ENCODE measurements at places on chromosomes 7 and 10.

- DNase-seq = no peak
Observed at GRCh38 chr7:151759591-151760042, 117.3 kb downstream of the PRKAG2 start.

- no peak for DNase-seq
Observed at GRCh38 chr7:39567294-39567693, 1.1 kb downstream of the YAE1 start.

DNA sequence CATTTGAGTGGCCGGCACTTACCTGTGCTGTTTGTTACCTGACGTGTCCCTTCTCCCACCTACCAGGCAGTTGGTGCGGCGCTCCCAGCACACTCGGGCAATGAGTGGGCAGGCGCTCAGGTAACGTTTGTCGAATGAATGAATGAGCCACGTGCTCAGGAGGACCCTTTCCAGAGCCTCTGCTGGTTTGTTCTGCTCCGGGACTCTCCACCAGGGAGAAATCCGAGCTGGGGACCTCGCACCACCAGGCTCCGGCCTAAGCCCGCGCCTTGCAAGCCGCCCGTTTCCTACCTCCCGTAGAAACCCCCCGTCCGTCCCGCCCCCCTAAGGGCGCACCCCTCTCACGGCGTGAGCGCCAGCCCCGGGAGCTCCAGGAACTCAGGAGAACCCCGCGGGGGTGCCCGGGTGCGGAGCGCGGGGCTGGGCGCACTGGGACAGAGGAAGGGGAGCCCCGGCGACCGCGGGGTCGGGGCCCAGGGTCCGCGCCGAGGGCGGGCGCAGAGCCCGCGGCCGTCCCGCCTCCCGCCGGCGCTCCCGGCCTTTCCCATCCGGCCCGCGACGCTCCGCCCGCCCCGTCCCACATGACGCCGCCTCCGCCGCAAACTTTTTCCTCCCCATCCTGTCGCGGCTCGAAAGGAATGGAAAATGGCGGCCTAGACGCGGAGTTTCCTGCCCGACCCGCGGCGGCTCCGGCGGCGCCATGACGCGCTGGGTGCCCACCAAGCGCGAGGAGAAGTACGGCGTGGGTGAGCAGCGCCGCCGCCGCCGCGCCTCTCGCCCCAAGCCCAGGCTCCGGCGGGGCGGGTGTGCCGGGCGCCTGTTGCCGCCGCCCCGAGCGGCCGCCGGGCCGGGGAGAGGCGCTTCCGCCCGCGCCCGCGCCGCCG lies at the start of gene DOCK1:
Gene DOCK1, plus strand, starts transcription at position 611 of the 884 bp plus-strand sequence. Its CDS starts 90 bp downstream, at position 701.
- no peak for DNase-seq

DNA sequence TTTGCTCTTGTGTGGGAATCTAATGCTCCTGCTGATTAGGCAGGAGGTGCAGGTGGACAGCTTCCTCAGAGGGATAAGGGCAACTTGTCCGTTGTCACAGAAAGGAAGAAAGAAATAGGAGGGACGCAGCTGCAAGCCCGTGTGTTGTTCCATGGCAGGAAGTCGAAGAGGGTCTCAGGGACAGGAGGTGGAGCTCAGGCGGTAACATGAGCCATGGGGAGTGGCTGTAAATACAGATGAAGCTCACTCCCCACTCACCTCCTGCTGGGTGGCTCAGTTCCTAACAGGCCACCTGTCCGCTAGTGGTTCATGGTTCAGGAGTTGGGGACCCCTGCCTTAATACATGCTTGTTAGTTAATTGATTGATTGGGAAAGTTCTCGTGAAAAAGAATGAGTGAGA lies 101.7 kb upstream of the SFMBT2 start:
- no peak for DNase-seq

DNA sequence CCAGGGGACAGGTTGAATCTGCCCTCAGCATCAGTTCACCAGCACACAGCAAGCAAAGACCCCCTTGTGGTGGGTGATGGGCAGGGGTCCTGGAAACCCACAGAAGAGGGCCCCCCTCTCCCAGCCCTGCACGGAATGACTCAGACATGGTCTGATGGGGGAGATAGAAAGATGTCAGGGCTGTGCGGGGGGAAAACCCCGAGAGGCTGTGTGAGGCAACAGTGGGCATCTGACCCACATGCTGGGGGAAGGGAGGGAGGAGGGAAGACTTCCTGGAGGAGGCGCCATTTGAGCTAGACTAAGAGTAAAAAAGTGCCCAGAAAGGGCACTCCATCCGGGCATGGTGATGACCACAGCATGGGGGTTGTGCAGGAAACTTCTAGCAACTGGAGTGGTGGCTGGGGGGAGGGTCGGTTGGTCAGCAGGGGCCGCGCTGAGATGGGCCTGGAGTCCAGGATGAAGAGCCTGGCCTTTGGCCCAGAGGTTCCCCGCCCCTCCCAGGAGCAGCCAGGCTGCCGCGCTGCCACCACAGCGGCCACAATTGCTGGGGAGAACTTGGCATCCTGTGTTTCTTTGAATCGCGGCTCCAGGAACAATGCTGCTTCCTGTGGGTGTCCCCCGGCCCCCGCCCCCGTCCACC lies 2.5 kb downstream of the LFNG start:
- no peak for DNase-seq

- no peak for DNase-seq
Observed at GRCh38 chr7:82443036-82443546, 486 bp downstream of the CACNA2D1 start.

- no peak for DNase-seq
Observed at GRCh38 chr7:109003742-109004141, 434.1 kb downstream of the DNAJB9 start.

DNA sequence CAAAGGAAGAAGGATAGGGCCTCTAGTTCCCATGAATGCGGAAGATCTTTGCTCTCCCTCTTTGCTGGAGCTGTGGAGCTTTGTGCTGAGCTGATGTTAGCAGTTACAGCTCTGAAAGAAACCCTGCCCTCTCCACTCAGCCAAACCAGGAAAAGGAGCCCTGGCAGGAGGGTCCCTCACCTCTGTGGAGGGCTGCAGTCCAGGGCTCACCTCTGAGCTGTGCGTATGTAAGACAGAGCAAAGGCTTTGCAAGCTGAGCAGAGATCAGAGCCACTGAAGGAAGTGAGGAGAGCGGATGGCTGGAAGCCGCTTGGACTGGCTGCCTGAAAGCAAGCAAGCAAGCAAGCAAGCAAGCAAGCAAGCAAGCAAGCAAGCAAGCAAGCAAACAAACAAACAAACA lies 84.7 kb downstream of the RAMP3 start:
- DNase-seq = no peak

DNA sequence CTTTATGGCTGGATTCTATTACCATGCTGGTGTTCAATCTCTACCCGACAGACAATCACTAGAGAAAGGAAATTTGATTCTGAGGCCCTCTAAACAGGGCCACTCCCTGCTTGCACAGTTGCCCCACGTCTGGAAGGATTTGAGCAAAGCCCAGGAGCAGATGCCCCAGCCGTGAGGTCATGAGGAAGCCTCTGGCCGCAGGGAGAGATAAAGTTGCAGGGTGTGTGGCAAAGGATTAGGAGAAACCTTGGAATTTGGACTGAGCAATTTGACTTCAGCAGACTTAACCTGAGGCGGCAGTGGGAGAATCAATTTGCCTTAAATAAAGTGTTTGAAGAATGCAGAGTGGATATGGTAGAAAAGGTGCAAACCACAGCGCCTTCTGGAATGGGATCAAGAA lies 40.2 kb upstream of the KLF6 start:
- no peak for DNase-seq

DNA sequence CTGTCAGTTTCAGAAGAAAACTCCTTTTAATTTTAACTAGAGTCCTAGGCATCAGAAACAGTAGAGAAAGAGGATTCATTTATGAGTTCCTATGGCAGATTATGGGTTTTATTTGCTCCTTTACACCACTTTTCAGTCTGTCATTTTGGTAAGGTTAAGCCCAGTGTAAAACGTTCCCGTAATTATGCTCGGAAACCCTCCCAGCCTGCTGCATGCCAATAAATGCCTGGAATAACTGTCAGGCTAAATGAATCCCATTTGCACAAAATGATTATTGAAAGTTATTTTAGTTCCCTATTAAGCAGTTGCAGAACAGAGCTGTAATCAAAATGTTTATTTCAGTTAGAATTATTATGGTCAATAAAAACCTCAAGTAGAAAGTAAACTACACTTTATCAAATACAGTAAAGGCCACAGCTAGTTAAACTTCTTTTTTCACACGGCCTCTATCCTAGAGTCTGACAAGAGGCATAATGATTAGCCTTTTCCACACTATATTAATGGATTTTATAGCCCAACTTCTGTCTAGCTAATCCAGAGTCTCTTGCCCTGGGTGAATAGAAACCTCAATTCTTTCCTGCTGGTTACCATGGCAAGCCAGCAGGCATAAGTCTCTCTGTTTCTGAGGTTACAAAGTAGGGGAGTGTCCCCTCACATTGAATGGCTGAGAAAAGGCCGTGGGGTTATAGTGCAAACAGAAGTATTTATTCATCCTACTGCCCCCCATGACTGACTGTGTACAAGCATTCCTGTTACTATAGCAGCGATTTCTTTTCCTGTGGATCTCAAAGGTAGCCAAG lies 80.8 kb upstream of the NPVF start:
- no peak for DNase-seq

- no peak for DNase-seq
Observed at GRCh38 chr7:34652809-34653208, 5.2 kb upstream of the NPSR1 start.

DNA sequence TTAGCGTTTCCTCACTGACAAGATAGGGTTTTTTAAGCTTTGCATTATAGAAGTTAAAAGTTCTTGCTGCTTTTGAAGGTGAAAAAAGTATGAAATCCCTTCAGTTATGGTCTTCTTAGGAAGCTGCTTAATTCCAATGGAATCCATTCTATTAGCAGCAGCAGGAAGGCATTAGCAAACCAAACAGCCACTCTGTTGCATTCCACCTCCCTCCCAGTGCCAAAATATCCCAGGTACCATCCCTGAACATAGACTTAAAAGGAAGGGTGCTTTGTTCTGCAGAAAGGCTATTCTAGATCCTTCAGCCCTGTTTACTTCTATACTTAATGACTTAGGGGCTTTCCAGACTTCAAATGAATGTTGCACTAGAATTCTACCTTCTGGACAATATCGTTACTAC lies 23.8 kb downstream of the ENO4 start:
- no peak for DNase-seq

- no peak for DNase-seq
Observed at GRCh38 chr10:127370601-127371000, 174.2 kb upstream of the INSYN2A start.

DNA sequence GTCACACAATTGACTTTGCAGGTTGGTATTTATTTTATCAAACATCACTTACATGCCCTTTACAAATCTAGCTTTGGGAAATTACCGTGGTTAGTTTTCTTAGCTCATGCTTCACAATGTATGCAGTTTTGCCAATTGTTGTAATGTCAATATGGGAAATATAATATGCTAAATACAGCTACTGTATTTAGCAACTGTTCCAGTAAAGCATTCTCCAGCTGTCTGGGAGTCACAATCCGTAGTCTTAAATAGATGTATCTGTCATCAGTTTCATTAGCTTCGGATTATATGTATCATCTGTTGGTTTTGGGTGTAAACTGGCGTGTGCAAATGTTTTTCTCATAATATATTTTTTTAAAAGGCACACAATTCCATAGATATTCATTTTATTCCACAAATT lies 19.4 kb upstream of the AHR start:
- no peak for DNase-seq

DNA sequence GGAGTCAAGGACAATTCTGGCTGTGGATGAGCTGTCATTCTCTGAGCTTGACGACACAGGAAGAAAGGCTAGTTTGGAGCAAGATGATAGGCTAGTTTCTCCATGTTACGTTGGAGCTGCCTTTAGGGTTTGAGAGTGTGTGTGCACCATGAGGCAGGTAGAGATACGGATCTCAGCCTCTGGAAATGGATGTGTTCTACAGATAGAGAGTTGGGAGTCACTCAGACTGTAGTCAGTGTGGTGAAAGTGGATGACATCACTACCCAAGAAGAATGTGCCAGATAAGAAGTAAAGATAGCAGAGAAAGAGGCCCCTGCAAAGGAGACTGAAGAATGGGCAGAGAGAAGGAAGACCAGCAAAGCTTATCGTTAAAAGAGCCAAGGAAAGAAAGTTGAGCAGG lies 42.4 kb downstream of the PNLIPRP3 start:
- DNase-seq = no peak

- DNase-seq = no peak
Observed at GRCh38 chr7:80093349-80093748, 41.3 kb upstream of the GNAI1 start.

DNA sequence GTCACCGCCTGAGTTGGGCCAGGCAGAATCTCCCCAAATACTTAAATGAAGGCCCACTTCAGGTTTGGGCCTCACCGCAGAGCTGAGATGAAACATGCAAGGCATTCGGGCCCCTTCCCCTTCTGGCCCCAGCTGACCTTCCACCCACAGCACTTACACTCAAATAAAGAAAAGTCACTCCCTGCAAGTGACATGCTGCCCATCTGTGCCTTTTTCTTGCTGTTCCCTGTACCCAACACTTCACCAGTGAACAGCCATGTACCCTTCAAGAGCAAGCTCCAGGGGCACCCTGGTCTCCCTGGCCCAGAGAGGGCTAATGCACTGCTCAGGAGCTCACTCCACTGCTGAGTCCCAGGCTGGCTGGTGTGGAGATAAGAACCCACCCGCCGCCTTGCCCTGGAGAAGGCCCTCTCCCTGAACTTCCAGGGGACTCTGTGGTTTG lies 40.7 kb downstream of the ZCCHC24 start:
- no peak for DNase-seq

- no peak for DNase-seq
Observed at GRCh38 chr10:114544045-114544659, 113.9 kb downstream of the ABLIM1 start.

- DNase-seq = peak; percentile 26
Observed at GRCh38 chr7:116952635-116953371, 498 bp upstream of the ST7 start.

GRCh38 chr10:14878266-14879123 lies at the start of gene SUV39H2:
Gene SUV39H2, plus strand, starts transcription at chr10:14878866. Its CDS starts 23 bp downstream, at chr10:14878889.
- DNase-seq = peak; percentile 1

DNA sequence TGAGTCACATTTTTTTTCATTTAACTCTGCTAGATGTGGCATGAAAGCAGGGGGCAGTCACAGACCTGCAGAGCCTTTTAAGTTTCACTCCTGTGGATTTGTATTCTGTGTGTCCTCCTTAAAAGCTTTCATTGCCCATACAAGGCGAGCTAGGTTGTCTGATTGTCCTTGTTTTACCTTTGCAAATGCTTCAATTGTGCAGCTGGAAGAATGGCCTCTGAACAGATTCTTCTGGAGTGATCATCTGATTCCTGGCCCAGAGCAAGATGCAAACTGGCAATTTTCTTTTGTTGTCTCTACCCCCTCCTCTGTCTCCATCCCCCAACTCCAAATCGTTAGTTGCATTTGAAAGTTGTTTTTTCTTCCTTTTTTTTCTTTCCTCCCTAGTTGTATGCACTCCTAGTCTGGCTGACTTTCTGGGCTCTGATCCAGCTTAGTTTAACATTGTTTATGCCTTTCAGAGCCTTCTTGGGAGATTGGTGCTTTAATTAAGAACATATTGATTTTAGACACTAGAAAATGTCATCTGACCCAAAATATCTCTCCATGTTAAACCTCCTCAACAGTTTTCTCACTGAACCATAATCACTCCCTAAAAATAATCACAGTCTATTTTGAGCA lies 150.2 kb downstream of the REEP3 start:
- DNase-seq = no peak

GRCh38 chr10:52903397-52903938 lies 130.9 kb upstream of the MBL2 start:
- DNase-seq = no peak

DNA sequence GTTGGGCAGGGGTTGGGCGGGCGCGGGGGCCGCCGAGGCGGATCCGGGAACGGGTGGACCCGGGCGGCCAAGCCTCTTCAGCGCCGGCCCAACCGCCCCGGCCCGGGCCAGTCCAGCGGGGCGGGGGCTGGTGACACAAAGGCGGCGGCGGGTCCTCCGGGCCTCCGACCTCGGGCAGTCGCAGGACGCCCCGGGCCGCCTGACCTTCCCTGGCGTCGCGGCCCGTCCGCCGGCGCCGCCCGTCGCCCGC lies 54.2 kb downstream of the METTL2B start:
- DNase-seq = no peak
